ENCODE measurements at places on chromosomes 5 and 9. TPM values are rescaled to one million over a fixed set of nuclear protein-coding genes. Genes with fewer than 3 reads are reported as not detected.

DNA sequence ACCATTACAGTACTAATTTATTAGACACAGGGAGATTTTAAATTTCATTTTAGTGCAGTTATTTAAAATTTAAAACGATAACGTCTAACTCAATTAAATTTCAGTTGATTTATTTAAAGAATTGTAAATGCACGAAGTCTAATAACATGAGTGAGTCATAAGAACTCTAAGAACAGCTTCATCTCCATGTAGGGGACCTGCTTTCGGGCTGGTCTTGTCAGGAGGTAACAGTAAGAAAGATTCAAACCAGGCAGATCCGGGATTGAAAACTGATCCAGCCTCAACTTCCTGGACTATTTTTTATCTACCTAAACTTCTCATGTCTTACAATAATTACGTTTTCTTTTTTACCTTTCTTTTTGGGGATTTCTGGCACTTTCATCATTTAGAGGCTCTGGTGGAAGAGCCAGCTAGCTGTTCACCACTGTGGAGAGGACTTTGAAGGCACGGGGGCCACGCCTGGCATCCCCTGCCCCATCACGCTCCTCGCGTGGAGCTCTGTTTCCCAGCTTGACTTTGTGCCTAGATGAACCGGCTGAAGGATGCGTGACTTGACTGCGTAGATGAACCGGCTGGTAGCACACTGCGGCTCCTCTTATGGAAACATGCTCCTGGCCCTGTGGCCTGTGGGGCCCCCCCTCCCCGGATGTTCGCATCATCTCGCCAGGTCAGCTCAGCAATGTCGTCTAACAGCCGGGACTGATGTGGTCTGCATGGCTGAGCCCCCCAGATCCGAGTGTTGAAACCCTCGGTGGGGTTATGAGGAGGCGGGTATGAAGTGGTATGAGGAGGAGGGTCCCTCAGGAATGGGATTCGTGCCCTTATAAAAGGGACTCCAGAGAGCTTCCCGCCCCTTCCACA is 26.0 kb downstream of the NDUFS6 start:
- DNase-seq = no peak

DNA sequence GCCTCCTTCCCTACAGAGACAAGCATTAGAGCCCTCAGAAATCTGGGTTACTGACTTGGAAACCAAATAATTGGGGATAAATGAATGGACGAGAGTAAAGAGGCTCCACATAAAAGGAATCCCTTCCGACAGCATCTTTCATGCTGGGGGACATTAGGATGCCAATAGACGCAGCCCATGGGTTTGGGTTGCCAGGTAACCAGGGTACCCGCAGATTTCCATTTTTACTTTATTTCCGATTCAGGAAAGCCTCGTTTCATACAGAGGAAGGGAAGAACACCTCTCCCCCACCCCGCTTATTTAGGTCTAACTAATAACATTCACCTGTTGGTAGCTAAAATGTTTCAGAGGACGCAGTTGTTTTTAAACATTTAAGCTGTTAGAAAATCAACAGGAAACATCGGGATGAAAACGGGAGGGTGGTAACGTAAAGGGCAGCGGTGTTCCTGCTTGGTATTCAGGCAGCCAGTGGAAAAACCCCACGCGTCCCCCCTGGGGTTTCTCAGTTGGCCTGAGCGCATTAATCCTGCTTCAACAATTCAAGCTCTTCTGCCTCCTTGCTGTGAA is 179.5 kb downstream of the YTHDC2 start:
- DNase-seq = no peak

- DNase-seq = no peak
Measured at GRCh38 chr5:153565822-153566221, 75.4 kb downstream of the GRIA1 start.

DNA sequence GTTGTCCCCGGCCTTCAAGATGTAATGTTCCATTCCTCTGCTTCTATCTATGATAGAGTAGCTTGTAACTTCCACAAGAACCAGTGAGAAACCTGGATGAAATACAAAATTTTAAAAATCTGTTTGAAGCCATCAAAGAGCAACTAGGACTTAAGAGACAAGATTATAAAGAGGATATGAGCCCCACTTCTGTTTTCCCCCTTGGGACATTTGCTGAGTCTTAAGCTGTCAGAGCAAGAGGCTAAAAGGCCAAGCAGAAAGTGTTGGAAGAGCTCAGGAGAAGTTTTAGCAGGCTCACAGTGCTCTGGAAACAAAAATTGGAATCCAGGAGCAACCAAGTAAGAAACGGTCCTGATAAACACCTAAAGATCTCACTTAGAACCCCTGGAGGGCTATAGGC is 76.1 kb downstream of the ADRB2 start:
- DNase-seq = no peak

- DNase-seq = no peak
Measured at GRCh38 chr5:160556846-160557245, 135.2 kb downstream of the PTTG1 start.

DNA sequence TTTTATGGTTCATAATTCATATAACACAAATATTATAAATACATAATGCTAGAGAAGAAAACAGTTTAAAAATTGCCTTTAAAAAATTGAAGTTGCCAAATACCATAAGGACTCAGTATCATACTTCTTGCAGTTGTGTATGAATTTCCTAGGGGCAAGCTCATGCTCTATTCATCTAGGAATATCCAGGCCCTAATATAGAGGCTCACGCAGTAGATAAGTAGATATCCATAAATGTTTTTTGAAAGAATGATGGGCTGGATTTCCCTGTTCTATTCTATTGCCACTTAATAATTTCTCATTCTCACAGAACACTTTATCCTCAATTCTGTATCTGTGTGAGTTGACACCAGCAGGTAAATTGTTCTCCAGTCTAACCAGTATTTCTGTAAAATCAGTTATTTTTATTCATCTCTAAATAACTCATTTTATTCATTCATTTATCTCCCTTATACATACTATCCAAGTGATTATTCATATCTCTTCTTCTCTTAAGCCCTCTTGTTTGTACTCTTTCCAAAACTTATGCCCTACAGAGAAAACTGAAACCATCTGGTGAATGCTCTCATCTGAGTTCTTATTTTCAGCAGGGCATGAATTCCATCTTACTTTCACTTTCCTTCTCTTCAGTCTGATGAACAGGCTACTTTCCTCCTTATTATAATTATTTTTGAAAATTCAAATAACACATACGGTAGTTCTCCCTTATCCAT is 97.1 kb downstream of the SLC44A1 start:
- DNase-seq = no peak

- no peak for DNase-seq
Measured at GRCh38 chr5:158378931-158379330, 520.0 kb upstream of the CLINT1 start.

GRCh38 chr5:143362664-143363227 is 40.7 kb downstream of the NR3C1 start:
- DNase-seq = no peak

- DNase-seq = no peak
Measured at GRCh38 chr5:133831491-133832224, 136.8 kb downstream of the C5orf15 start.

- DNase-seq = no peak
Measured at GRCh38 chr5:72849546-72849945, 33.1 kb downstream of the TNPO1 start.

DNA sequence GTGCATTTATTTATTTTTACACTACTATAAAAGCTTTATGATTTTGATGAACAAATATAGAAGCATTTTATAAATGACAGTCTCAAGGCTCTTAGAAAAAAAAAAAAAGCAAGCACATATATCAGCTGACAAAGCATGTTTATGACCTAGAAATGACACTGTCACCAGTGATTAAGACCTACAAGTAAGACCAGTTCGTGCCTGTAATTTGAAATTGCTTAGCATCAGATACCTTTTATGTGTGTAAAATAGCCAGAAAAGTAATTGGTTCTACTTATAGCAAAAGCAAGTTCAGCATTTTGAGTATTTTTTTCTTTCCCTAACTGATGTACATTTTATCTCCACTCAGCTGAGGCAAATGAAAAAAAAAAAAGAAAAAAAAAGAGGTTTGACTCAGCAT is 808.4 kb downstream of the CDH18 start:
- no peak for DNase-seq

DNA sequence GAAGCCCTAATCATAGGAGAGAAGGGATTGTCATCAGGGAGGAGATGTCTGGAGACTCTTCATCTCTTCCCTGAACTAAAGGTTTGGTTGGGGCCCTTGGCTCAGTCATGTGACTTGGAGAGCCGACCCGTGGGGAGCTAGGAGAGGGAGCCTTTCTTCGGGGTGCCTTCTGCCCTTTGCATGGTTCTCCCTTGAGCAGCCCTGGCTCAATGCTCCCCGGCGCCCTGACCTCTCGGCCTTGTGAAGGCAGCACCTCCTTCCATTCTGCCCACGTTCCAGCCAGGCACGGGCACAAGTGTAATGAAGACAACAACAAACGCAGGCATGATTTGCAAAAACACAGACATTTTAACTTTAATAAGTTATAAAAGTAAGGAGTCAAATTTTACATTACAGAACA is 50.4 kb downstream of the ZNF354C start:
- no peak for DNase-seq

DNA sequence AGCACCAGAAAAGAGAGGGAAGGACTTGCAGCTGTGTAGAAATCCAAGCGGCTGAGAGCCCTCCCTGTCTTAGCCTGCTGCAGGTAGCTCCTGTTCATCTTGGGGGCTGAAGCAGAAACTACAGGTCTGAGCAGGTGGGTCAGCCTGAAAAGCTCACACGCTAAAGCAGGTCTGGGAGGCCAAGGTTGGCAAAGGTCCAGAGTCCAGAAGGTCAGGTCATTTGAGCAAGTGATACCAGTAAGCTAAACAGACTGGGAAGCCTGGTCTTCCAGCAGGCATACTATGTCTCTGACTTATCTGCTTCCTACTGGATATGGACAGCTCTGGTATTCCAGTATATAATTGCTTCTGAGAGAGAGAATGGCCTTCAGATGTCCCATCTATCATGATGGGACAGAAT is 26.2 kb downstream of the PTCD2 start:
- DNase-seq = no peak

DNA sequence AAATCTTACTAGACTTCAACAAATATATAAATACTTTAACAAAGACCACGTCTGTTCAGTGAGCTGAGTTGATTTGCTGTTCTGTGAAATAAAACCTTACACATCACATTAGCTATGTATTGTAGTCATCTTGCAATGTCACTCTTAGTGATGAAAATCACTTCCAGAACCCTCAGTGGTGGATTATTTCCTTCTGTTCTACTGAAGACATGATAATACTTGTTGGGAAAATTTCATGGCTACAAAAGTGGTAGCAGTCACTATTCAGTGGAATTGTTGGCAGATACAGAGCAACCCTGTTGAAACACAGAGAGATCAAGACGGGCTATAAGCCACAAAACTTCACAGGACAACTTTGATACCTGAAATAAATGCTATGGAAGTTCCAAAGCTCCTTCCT is 26.7 kb upstream of the FAM169A start:
- DNase-seq = no peak

- DNase-seq = no peak
Measured at GRCh38 chr5:27316271-27316650, 277.9 kb upstream of the CDH9 start.

GRCh38 chr5:18370531-18370930 is 736.3 kb downstream of the TAF11L14 start:
- no peak for DNase-seq

DNA sequence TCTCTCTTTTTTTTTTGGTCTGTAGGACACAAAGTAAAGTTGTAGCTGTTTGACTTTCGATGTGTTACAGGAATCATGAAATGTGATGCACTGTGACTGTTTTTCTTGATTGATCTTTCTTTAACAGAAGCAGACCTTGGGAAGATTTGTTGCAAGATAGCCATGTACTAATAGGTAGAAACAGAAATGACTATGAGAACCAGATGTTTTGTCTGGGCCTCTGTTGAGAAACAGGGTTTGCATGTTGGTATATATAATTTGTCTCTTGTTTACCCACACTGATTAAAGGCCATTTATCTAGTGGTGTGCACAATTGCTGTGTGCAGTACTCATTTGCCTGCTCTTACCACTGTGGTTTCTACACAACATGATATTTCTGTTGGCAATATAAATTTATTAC is 125.1 kb downstream of the HACD4 start:
- no peak for DNase-seq

The ST8SIA4 gene
- 10.2 TPM for total RNA-seq

The ECPAS gene
- total RNA-seq = 91.8 TPM

The CTNND2 gene
- not detected for total RNA-seq

The SPINK5 gene
- 4.3 TPM for total RNA-seq

The PRDM9 gene
- not detected for total RNA-seq

The ODF2 gene
- total RNA-seq = 21.1 TPM

The PPP3R2 gene
- total RNA-seq = not detected

The GLT6D1 gene
- total RNA-seq = not detected

The IL5 gene
- total RNA-seq = not detected

The CEL gene
- 0.47 TPM for total RNA-seq
